ENCODE measurements at places on chromosomes 12 and 14.

DNA sequence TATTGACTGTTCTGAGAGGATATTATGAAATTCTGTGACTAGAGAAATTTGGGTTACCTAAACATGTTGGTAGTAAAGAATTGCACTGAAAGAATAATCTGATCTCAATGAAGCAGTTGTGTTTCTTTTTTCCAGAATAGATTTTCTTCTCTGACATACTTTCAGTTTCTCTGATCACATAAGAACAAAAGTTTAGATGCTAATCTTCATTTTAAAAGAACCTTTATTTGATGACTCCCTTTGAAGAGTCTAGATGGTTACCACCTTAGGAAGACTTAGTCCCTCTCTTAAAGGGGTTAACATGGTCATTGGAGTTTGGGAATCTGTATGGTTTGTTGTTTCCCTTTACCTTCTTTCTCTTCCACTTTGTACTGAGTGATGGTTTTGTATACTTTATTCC is 58.6 kb downstream of the MON2 start:
- no peak for DNase-seq

- no peak for DNase-seq
These were observed 121.5 kb upstream of the VASH1 start for GRCh38 chr14:76639606-76640229.

- no peak for DNase-seq
These were observed 121.8 kb upstream of the PLXNC1 start for GRCh38 chr12:94026596-94026995.

GRCh38 chr12:3225154-3225795 is 148.1 kb downstream of the TSPAN9 start:
- no peak for DNase-seq

DNA sequence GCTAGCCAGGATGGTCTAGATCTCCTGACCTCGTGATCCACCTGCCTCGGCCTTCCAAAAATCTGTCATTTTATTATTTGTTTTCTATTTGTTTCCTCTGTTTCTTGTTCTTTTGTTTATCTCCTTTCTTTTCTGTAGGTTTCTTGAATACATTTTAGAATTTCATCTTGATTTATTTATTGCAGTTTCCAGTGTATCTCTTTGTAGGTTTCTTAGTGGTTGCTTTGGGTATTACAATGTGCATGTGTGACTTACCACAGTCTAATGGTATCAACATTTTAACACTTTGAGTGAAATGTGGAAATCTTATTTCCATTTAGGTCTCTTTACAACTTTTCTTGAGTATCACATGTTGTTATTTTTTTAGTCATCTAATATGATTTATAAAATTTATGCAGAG is 29.9 kb upstream of the MUCL1 start:
- DNase-seq = no peak

DNA sequence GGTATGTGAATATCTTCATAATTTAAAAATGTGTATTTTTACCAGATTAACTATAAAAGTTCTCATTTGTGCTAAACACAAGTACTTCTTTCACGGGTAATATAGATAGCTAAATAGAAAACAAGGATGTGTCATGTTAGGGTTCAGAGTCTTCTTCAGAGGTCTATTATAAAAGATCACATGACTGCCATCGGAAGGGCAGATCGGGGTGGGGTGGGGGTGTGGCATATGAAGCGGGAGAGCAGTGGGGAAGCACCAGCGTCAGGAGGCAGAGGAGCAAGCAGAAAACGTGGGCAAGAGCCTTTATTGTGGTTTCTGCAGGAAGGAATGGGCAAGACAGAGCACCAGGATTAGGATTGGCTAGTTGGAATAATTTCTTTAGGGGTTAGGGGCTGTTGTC is 63.7 kb upstream of the DNM1L start:
- no peak for DNase-seq

DNA sequence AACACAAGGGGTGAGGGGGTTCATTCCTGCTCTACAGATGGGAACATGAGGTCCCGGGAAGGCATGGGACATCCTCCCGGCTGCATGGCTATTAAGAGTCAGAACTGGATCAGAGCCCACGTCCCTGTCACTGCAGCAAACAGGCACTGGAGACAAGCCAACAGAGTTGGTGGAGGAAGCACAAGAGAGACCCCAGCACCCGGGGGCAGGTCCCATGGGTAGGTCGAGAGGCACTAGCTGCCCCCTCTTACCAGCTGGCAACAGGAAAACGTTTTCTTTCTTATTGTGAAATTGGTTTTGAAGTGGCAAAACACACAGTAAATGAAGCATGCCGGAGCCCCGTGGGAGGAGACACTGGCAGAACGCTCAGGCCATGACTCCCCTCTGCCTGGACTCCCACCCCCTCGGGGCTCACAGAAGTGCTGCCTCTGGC is 43.6 kb downstream of the SYNE3 start:
- no peak for DNase-seq

GRCh38 chr14:70619708-70620107 is 19.3 kb upstream of the MED6 start:
- no peak for DNase-seq

- DNase-seq = no peak
These were observed 15.4 kb downstream of the CCDC92 start for GRCh38 chr12:123957196-123957595.

DNA sequence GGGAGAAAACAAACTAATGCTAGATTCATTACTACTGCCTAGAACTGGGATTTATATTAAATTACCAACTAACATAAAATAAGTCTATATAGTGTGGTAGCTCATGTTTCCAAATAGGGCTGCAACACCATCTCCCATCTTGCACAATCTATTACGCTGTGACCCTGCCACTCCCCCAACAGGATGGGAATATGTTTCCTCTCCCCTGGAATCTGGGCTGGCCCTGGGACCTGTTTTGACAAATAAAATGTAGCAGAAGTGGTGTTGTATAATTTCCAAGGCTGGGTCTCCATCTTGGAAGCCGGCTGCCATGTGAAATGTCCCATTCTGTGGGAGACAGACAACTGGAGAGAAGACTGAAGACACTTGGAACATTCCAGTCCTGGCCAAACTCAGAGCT is 45.6 kb upstream of the FERMT2 start:
- no peak for DNase-seq

- DNase-seq = no peak
These were observed 224.8 kb downstream of the SLC16A7 start for GRCh38 chr12:59820594-59821011.

DNA sequence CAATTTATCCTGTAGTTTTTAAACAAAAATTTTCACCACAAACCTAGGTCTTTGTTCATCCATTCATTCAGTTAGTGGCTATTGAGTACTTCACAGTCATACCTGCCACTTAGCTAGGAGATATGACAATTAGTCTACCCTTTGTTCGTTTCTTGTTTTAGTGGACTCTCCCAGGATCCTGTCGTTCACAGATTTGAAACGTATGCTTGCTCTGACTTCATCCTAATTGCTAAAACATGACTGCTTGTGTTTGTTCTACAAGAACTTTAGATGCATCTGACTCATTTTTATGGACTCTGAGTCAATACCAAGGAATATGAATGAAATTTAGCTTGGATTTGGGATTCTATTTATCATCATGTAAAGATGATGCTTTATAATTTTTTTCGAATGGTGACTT is 69.5 kb downstream of the TBC1D30 start:
- DNase-seq = no peak

DNA sequence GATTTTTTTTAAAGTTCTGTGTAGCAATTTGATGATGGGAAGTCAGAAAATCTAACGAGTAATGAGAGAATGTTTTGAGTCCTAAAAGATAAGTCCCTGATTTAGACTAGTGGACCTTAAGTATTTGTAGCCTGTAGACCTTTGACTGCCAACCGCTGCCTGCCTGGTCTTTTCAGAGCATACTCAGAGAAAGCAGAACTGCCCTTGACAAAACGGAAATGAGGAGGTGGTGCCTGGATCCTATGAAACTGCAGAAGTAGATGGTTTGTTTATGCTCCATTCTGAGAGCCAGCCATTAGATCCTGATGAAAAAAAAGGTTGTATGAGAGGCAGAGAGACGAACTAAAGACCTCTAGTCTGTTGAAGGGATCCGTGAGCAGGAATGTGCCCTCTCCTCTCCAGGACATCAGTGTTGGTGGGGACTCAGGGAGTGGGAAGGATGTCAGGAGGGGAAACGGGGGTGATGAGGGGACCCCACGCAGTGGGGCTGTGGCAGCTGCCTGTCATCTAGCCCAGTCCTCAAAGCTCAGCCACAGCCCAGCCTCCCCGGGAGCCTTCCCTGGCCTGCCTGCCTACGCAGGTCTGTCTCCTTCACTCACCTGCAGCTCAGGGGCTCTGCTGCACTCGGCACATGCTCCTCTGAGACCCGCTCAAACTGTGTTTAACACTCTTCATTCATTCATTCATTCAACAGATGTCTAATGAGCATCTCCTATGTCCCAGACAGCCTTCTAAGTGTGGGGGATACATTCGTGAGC is 447.5 kb downstream of the AACS start:
- no peak for DNase-seq

- no peak for DNase-seq
These were observed 84.8 kb upstream of the MAP1LC3B2 start for GRCh38 chr12:116474331-116474730.

DNA sequence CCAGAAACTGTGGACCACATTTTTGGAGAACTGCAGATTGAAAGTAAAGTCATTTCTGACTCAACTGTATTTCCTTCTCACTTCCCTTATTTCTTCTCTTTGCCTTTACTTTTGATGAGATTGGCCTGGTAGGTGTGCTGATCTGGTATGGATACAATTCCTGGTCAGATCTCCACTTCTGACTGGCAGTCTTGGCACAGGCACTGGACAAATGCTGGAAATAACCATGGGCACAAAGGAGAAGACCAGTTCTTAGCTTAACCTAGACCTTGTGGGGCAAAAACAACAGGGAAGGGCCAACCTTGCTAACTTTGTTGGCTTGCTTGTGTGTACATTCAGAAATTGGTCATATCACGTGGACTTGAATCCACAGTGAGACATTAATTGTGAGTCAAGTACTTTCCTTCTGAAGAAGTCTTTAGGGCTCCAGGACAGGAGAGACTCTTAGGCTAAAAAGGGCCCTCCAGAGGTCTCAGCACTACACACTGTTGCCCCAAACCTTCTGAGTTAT is 75.0 kb downstream of the DIP2B start:
- DNase-seq = no peak

- no peak for DNase-seq
These were observed 56.1 kb downstream of the ESR2 start for GRCh38 chr14:64238049-64238448.

DNA sequence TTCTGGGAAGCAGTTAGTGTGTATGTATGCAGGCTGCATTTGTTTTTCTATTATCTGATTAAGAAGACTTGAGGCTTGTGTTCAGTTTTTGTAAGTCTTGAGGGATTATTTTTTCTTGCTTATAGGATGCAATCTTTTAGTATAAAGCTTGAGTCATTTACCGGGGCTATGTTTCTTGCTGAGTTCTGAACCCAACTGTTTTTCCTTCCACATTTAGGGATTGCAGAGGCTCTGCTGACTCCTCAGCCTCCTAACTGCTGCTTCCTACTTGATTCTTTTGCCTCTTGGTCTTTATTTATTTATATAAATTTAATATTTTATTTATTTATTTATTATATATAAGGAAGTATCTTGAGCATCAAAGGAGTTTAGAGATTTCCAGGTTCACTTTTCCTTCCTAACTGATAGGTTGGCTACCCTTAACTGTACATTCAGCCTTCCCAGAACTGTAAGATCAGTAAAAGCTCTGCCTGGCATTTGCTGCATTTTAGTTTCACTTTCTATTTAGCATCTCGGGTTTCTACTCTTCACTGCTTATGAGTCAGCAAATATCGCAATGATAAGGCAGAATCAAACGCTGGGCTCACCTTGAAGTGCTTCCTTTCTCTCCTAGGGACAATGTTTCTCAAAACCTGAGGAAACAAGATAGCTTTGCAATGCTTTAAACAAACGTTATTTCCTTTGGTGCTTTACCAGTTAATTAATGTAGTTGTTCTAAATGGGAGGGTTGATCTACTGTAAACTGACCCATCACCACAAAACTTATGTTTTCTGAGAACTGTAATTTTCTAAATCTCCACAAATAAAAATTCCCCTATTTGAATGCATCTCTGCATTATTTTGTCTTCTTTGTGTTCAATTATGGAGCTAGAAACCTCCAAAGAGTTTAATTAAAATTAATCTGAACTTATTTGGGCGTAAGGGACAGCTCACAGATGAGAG is 1183.7 kb upstream of the TMEM132C start:
- peak; percentile 74 for DNase-seq

- no peak for DNase-seq
These were observed 41.1 kb downstream of the TTLL5 start for GRCh38 chr14:75702122-75702521.

- DNase-seq = no peak
These were observed 736.3 kb downstream of the RPS29 start for GRCh38 chr14:48849741-48850322.

GRCh38 chr12:92640691-92641090 is 62.1 kb upstream of the PLEKHG7 start:
- DNase-seq = no peak

DNA sequence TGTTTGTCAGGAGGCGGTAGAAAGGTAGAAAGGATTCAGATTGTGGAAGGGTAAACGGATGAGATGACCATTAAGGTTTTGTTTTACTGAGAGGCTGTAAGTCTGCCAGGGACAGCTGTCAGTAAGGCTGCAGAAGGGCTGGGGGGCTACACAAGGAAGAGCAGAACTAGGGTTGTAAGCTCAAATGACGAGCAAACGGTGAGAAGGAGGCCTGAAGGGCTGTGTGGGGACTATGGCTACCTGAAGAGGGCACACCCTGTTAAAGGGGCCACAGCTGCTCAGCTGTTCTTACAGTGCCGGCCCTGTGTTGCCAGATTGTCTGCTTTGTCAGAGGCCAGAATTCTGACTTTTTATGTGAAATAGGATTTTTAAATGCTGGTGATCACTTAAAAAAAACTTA is 19.1 kb downstream of the VASH1 start:
- DNase-seq = no peak

DNA sequence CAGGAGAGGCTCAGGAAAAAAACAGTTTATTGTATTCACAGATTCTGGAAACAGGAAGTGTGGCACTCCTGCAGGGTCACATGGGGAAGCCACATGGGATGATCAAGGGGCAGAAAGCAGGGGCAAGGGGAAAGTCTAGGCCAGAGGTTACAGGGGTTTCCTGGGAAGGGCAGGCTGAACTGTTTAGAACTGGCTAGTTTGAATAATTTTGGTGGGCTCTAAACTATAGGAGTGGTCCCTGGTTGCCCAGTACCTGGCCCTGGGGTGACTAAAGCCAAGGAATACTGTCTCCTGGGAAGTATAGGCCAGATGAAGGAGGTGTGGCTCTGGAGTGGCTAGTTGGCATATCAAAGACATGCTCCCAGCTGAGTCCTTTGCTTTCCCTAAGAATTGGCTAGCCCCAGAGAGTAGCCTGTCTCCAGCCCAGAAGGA is 169.2 kb downstream of the SLC41A2 start:
- DNase-seq = peak; percentile 47

DNA sequence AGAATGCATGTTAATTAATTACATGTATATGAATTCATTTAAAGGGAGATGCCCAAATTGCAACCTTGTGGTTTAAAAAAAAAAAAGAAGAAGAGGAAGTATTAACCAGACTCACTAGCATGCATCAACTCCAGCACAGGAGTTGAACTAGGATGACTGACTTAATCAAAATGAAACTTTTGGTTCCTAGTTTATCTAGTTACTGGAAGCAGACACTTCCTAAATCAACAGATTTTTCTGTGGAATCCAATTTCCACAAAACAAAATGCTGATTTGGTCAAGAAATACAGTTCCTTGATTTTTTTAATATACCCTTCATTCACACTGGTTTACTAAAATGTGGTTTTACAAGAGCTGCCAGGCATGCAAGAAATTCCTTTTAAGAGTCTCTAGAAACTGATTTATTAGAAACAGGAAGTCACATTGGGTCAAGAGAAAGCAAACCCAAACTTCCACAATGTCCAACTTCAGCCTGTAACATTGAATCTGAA is 41.6 kb downstream of the ITPR2 start:
- no peak for DNase-seq
